Islet precursor cell (in vitro differentiated cells): ENCODE measurements at places on chromosomes 13 and 19.
A peak's percentile ranks its signal among the peaks of the same experiment; 100 is the strongest.

DNA sequence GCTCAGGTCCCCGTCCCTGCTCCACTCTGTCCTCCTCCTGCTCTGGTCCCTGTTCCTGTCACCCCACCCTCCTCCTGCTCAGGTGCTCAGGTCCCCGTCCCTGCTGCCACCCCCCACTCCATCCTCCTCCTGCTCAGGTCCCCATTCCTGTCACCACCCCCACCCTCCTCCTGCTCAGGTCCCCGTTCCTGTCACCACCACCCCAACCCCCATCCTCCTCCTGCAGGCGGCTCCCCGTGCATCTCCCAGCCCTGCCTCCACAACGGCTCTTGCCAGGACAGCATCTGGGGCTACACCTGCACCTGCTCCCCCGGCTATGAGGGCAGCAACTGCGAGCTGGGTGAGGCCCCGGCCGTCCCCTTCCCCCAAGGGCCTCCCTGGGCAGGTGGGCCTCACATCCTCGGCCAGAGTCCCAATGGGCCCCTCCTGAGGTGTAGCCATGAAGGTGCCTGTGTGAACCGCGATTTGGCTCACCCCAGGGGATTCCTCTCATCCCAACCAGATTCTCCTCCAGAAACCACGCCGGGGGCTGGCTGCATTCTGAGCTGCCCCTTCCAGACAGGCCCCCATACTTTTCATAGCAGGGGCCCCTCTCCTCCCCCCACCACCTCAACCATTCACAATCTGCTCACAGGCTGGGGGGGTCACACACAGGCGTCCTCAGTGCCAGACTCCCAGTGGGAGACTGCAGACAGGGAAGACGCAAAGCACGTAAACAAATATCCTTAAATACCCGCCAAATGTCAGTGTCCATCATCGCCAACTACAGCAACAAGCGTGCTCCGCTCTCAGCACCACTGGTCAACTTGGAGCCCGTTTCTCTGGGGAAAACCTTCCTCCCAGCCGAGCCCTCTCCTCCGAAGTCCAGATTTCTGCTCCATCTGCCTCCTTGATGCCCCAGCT, 4.6 kb downstream of the PROZ start:
- DNase-seq, result no peak

- no peak for DNase-seq
Measured at GRCh38 chr13:79427883-79428282, 21.8 kb upstream of the RBM26 start.

- no peak for DNase-seq
Measured at GRCh38 chr13:50549221-50549942, 294.1 kb downstream of the DLEU7 start.

GRCh38 chr19:38702278-38702677, 42.0 kb downstream of the CAPN12 start:
- no peak for DNase-seq

- DNase-seq, result peak; percentile 85
Measured at GRCh38 chr13:95924389-95924994, 128.7 kb downstream of the UGGT2 start.

DNA sequence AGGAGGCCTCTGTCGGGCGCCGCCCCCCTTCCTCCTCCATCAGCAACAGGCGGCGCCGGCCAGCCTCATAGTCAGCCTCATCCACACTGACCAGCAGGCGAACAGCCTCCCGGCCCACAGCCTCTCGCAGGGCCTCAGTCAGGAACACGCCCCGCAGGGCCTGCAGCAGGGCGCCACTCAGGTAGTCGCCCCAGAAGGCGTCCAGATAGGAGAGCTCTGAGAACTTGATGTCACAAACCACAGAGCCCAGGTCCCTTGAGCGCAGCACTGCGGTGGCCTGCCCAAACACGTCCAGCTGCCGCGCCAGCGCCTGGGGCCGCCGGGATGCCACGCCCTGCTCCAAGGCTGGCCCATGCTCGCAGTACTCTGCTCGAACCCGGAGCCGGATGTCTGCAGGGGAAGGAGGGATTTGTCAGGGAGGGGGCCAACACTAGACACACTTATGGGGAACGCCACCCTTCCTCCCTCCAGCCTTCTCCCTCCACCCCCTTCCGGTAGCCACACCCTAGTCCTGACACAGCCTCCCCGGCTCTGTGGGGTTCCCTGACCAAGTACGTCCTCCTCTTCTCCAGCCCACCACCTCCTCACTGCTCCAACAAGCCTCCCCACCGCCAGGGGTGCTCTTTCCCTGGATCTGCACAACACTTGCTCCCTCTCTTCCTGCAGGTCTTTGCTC, 17.9 kb downstream of the DEDD2 start:
- DNase-seq, result no peak

GRCh38 chr13:54637366-54637765, 1608.8 kb downstream of the OLFM4 start:
- DNase-seq, result peak; percentile 63

DNA sequence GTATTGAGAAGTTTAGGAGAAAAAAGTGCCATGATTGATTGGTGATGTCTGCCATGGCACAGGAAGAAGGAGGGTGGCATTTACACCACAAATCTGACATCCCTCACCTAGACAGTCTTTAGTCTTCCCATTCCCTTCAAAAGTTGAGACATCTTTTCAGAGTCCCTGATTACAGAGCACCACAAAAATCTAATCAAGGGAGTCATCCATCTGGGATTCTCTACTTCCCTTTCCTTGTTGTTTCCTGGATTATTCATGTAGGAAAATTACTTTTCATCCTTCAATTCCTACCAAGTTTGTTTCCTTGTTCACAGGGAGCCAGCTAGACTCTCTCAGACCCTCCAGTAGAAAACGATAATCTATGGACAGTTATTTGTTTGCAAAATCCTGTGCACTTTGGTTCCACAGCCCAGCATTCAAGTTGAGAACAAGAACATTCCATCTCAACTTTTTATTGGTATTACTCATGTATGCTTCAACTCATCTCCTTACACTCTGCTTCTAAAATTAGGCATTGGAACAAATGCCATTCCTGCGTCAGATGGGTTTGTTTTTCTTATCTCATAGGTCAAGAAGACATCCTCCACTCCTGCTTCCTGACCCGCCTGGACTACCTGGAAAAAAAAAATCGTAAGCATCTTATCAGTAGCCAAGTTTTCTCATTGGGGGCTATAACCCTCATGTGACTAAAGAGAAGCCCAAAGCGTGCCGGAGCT, 259.9 kb downstream of the FOXO1 start:
- DNase-seq, result no peak

GRCh38 chr13:24747248-24748060, 16.5 kb upstream of the RNF17 start:
- peak; percentile 74 for DNase-seq

GRCh38 chr19:21680026-21680425, 87.4 kb downstream of the ZNF100 start:
- no peak for DNase-seq

- DNase-seq, result no peak
Measured at GRCh38 chr19:39098365-39099269, 14.4 kb downstream of the ACP7 start.

DNA sequence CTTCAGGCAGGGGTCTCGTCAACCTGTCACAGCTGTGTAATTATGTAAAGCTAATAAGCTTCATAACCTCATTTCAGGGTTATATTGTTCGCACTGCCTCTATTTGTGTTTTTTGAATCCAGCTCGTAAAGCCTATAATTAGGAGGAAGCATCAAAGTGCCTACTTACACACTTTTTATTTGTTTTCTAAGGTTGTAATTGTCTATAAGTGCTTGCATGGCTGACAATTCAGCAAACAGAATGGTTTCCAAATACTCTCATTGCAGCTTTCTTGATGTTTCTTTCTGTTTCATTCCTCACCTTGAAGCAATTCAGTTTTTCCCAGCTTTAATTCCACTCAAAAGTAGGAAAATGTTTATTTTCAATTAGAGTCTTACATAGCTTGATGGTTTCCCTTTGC, 336.3 kb downstream of the HS6ST3 start:
- no peak for DNase-seq

GRCh38 chr13:47903836-47904235, 97.2 kb downstream of the SUCLA2 start:
- DNase-seq, result no peak

- DNase-seq, result no peak
Measured at GRCh38 chr13:39249982-39250381, 211.7 kb downstream of the NHLRC3 start.

DNA sequence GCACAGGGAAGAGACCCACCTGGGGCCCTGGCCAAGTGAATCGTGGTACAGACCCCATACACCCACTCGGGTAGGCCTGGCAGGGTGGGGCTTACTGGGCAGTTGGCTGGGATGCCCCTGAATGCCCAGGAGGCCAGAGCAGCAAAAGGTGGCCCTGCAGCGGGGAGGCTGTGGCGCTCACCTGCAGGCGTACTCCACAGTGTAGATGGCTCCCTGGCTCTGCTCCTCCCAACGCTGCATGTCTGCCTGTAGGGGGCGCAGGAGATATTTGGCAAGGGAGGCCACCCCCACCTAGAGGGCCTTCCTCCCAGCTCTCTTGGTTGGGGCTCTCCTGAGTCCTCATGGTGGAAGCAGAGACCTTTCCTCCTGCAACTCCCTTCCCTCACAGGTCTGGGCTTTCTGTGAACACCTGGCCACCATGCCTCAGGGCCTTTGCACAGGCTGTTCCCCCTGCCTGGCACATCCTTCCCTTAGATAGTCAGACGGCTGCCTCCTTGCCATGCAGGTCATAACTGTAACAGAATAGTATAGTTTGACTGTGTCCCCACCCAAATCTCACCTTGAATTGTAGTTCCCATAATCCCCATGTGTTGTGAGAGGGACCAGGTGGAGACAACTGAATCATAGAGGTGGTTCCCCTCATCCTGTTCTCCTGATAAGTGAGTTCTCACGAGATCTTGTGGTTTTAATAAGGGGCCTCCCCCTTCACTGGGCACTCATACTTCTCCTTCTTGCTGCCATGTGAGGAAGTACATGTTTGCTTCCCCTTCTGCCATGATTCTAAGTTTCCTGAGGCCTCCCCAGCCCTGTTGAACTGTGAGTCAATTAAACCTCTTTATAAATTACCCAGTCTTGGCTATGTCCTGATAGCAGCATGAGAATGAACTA, 5.9 kb downstream of the BORCS8 start:
- DNase-seq, result peak; percentile 85

GRCh38 chr13:21235174-21235573, 58.7 kb downstream of the MRPL57 start:
- DNase-seq, result no peak

DNA sequence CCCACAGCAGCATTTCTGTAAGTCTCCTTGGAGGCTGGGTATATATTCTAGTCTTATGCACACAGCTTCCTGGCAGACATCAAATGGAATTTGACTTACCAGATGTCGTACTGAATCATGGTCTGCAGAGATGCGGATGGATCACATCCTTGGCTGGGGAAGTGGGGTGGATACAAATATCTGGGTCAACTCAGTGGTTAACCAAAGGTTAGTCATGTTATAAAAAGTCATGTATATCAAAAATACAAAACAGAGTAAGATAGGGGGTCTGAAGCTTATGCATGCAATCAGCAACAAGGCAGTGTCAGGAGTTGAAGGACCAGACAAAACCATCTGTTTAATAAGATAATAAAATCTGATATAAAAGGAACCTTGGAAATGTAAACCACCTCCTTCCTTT, 61.9 kb downstream of the WASF3 start:
- no peak for DNase-seq

DNA sequence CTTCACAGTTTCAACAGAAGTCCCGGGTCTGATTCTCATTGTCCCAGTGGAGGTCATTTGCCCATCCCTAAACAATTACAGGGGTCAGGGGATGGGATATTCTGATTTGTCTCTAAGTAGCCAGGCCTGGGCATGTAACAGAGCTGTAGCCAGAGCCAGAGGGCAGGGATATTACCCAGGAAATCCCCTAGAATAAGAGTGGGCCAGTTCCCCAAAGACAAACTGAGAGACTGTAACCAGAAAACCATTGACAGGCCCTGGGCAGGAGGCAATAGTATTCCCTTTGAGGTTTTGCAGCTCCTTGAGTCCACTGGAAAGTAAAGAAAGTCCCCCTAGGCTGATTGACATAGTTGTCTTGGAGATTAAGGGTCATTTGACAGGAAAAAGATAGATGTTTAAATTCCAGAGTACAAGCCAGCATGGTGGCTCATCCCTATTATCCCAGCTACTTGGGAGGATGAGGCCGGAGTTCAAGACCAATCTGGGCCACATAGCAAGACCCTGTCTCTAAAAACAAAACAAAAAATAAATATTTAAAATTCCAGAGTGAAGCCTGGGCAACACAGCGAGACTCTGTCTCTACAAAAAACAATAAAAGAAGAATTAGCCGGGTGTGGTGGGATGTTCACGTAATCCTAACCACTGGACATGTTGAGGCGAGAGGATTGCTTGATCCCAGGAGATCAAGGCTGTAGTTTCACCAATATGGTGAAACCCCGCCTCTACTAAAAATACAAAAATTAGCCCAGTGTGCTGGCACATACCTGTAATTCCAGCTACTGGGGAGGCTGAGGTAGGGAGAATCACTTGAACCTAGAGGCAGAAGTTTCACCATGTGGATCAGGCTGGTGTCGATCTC, 1.9 kb upstream of the SDHAF1 start:
- no peak for DNase-seq

- DNase-seq, result peak; percentile 62
Measured at GRCh38 chr19:53823380-53824120, 564 bp downstream of the NLRP12 start.

DNA sequence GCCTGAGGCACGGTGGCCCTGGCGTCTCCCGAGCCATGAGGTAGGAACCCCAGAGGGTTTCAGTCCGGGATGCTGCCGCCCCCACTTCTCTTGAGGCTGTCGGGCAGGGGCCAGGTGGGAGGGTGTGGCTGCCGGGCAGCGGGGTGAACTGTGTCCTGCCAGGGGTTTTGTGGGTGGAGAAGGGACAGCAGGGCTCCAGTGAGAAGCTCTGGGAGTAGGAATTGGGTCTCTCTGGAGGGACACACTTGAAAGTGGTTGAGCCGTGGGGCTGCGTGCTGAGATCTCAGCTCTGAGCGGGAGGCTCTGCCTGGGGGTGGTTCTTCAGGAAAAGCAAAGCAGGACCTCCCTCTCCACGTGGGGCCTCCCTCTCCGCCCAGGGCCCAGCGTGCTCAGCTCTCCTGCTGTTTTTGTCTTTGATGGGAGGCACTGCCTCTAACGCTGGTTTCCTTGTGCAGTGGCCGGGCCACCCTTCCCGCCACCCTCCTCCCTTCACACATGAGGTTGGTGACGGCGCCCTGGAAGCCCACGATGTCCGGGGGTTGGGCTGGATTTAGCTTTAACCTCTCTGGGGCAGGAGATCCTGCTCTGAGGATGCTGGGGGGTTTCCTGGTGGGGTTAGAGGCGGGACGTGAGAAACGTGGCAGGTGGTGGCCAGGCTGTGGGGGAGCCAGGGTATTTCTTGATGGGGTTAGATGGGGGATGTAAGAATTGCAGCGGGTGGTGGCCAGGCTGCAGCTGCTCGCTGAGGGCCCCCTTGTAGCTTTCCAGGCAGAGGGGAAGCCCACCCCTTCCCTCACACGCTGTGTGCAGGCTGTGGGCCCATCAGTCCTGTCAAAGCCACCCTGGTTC, 15.3 kb upstream of the ZNF554 start:
- no peak for DNase-seq

GRCh38 chr13:37340901-37341670, 235.6 kb upstream of the CSNK1A1L start:
- no peak for DNase-seq

DNA sequence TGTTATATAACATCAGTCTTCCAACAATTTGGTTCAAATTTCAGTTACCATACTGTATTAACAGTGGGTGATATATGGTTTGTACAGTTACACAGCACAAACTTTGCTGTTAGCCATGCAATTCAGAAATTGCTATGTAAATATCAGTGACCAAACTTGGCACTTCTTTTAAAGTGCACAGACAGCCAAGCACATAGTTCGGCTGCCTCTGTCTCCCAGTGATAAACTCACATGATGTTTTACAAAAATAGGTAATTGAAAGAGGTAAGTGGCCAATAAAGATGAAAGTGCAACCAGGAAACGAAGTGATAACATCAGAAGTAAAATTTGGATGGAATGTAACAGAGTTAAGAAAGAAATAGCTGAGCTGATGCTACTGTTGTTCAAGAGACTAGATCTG, 143.9 kb downstream of the PCDH9 start:
- peak; percentile 65 for DNase-seq
